ENCODE measurements at places on chromosomes 2 and 18.
A peak's percentile ranks its signal among the peaks of the same experiment; 100 is the strongest.

DNA sequence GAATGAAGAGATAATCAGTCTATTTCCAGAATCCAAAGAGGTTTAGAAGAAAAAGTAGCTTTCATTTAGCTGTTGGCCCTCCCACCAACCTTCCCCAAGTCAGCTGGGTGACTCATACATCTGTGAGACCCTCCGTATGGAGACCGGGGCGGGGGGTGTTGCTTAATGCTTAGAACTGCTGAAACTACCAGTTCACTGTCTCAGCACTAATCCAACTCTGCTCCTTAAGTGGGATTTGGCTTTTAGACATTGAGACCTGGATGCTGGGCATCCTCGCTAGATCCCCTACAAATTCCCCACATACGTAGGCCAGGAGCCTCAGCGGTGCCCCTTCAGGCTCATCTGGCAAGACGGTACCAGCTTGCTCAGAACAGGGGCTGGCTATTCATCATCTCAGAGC, at the start of gene SAG:
SAG (plus strand) TSS at position 252 of the 400 bp plus-strand sequence. CDS start 1,374 bp downstream, outside the sequence.
- DNase-seq = no peak

GRCh38 chr18:50573679-50574078, 13.8 kb downstream of the MAPK4 start:
- no peak for DNase-seq

- no peak for DNase-seq
Measured at GRCh38 chr2:172285010-172285621, 142.3 kb upstream of the ITGA6 start.

DNA sequence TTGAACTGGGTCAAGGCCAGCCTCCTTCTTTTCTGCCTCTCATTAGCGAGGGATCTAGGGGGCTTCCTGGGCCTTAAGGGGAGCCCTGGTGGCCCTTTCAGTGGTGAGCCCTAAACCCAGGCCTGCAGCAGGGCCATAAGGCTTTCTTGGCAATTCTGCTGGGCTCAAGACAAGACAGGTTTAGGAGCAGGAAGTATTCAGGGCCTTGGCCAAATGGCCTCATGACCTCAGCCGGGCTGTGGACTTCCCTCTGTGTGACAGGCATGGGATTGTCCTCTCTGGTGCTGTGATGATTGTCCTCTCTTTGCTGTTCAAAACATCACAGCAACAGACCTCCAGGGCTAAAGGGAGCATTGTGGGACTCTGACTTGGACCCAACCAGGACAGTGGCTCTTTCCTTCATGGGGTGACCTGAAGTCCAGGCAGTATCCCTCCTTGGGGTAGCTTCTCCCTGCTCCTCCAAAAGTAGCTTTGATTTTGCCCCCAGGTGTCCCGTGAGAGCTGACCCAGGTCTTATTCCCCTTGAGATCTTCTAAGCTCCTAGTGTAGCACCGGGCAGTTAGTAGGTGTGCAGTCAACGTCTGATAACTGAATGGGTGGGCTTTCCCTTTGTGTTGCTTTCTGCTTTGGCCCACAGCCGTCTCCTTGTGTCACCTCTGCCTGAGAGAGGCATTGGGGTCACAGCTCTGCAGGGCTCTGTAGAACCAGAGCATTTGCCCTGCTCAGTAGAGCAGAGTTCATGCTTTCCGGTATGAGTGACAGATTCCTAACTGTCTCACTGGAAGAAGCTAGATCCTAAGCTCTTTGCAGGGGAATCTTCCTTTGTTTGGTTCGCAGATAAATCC, 14.7 kb downstream of the FOSL2 start:
- DNase-seq = no peak

DNA sequence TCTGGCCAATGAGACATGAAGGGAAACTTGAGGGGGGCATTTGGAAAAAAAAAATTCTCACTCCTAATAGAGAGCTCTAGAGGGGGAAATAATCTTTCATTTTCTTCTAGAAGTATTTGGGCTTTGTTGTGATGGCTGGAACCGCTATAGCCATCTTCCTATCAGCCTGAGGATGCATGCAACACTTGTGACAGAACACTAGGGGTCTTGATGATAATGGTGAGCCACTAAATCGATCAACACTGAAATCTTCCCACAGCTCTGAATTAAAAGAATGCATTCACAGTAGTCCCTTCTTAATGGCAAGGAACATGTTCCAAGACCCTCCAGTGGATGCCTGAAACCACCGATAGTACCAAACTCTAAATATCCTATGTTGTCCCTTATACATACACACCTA, 325.3 kb downstream of the LNPK start:
- no peak for DNase-seq

DNA sequence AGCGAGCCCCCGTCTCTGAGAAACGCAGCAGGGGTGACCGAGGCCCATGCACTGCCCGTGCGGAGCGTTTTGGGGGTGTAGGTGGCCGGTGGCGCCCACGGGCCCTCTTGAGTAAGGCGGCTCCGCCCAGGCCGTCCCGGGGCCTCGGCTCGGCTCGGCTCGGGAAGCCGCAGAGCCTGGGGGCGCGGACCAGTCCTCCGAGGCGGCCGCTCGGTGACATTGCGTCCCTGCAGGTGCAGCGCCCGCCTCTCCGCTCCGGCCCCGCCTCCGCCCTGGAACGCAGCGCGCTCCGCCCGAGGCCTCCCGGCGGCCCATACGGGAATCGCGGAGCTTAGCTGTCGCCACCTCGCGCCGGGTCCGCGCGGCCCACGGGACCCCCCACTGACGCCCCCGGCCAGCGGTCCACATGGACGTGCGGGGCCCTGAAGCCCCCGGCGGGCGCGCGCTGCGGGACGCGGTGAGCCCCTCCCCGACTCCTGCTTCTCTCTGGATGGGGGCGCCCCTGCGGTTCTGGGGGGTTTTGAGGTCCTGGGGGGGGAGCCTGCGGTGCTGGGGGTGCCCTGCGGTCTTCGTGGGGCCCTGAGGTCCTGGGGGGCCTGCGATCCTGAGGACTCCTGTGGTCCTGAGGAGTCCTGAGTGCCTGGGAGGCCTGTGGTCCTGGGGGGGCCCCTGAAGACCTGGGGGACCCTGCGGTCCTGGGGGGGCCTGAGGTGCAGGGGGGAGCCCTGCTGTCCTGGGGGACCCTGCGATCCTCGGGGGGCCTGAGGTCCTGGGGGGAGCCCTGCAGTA, at the start of gene HSBP1L1:
HSBP1L1 (plus strand) TSS at position 314 of the 789 bp plus-strand sequence; CDS start at position 407, 93 bp downstream.
- peak; percentile 30 for DNase-seq

DNA sequence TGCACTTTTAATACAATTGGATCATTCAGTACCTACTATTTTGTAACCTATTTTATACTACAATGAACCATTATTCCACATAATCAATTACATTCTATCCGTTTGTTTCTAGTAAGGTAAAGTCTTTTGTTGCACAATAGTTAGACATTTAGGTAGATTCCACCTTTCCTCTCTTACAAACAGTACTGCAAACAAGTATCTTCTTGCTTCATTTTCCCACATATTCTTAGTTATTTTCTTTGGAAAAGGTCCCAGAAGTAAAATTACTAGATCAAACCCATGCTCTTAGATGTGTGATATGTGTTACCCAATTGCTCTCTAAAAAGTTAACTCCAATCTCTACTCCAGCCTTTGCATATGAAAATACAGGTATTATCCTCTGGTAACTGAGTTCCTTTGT, 49.6 kb downstream of the SPIRE1 start:
- DNase-seq = no peak

GRCh38 chr2:79219383-79219988, 59.9 kb upstream of the REG3A start:
- no peak for DNase-seq

GRCh38 chr2:12795851-12796250, 79.1 kb downstream of the TRIB2 start:
- no peak for DNase-seq

DNA sequence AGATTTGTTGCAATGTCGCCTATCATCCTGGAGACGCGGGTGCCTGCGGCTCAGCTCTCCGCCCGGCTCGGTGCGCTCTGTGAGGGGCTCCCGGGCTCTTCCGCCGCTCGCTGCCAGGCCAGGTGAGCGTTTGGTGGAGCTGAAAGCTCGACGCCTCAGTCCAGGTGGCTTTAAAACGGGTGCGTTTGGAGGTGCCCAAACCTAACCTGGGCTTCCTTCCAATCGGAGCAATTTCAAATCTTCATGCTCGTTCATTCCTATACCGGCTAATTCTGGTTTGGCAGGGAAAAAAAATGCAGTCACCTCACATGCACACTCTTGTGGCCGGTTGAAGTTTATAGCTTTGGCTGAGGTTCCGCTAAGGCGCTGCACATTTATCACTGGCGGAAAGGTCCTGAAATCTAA, at the start of gene SLC16A14:
SLC16A14 (minus strand) TSS at position 274 of the 405 bp plus-strand sequence. CDS start 9,572 bp downstream, outside the sequence.
- DNase-seq = no peak

- no peak for DNase-seq
Measured at GRCh38 chr2:162244541-162245031, 1.3 kb upstream of the FAP start.

- DNase-seq = no peak
Measured at GRCh38 chr2:64059270-64059669, 40.0 kb upstream of the VPS54 start.

- DNase-seq = no peak
Measured at GRCh38 chr18:75527848-75528685, 100.6 kb upstream of the SMIM21 start.

- DNase-seq = no peak
Measured at GRCh38 chr2:28128281-28128950, 237.9 kb downstream of the BABAM2 start.

- DNase-seq = no peak
Measured at GRCh38 chr2:111930409-111930808, 32.0 kb downstream of the MERTK start.

- no peak for DNase-seq
Measured at GRCh38 chr2:154452906-154453493, 245.5 kb upstream of the KCNJ3 start.

DNA sequence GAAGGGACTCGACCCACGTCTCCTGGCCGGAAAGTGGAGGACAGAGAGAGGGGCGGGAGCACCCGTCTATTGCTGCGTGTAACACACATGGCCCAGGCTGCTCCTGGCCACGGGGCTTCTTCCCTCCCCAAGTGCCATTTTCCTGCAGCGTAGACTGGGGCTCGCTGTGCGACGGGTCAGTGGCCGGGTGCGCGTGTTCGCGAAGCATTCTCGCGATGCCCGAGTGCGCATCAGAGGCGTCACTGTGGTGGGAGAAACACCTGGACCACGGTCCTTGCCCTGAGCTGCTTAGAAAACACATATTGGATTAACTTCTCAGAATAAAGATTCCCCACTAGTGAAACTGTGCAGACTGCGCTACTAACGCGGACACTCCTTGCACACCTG, 200.8 kb downstream of the EIPR1 start:
- no peak for DNase-seq

DNA sequence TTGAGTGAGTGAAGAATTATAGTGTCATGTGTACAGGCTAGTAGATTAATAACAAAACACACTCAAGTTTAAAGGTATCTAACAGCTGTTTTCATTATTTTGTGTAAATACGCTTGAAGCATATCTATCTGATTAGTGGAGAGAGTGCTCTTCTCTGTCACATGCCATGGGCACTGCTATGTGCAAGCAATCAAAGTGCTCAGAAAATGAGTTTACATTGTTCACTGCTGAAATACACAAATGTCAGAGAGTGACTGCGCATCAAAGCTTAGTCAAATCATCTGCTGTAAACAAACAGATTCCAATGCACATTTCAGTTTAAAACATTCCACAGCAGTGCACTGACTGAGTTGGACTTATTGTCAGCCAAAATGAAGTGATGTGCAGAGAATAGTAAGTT, 423.4 kb downstream of the ZEB2 start:
- no peak for DNase-seq

DNA sequence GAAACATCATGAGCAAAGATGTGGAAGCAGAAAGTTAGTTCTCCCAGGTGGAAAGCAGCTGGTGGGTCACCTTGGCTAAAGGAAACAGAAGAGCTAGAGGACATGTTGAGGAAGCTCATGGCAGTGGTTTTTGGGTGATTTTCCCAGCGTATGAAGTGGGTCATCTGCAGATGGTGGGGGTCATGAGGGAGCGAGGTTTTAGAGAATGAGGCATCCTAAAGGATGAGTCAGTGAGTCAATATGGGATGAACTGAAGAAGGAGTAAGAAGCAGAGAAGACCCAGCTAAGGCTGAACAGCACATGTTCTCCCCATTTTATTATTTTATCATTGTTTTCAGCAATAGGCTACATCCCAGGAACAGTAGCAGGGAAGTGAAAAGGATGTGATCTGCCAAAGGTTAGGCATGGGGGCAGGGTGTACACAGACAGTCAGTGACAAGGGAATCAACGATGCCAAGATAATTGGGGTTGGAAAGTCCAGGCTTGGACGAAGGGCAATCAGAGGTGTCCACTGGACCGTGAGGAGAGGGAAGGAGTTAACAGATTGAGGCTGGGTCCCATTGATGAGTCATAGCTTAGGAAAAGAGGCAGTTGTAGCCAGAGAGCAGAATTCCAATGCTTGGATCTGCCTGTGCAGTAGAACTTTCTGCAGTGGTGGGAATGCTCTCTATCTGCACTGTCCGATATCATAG, 289.3 kb upstream of the RAB12 start:
- DNase-seq = no peak

- DNase-seq = no peak
Measured at GRCh38 chr2:206388698-206389097, 54.6 kb upstream of the ADAM23 start.

DNA sequence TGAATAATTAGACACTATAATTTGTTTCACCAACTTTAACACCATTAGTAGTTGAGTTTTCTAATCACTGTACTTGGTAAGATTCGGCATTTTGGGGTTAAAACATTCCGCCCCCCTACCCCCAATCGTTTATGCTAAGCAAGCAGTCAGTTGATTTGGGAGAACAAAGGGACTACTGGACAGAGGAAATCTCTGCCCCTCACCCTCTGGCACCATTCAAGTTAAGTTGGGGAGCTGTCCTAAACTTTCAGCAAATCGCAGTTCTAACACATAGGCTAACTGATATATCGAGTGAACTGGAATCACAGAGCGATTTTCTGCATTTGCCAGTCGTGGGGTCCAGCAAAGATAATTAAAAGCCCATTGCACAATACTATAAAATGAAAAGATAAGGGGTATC, 5.6 kb downstream of the KLF7 start:
- no peak for DNase-seq

DNA sequence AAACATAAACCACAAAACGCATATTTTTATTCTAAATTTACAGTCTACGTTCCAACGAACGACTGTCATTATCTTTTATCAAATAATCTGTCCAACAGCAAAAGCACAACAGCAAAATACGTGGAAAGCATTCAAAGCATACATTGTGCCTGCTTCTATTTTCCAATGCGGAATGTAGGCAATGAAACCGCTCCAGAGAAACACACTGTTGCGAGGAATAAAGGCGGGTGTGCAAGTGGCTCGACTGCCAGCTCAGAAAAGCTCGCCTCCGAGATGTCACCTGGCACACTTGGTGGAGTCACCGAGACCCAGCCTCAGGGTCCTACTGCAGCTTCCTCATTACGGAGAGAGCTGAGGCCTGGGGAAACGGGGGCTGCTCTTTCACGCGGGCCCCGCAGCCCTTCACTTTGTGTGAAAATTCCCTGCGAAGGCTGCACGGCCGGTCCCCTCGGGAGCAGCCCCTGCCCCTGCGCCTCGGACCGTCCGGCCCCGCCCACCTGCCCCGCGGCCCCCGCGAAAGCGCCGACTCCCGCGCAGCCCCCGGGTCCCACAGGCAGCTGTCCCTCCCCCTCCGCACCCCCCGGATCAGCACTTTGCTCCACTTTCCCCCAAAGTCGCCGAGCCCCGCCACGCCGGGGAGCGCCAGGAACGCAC, 752 bp downstream of the MGAT4A start:
- peak; percentile 37 for DNase-seq

DNA sequence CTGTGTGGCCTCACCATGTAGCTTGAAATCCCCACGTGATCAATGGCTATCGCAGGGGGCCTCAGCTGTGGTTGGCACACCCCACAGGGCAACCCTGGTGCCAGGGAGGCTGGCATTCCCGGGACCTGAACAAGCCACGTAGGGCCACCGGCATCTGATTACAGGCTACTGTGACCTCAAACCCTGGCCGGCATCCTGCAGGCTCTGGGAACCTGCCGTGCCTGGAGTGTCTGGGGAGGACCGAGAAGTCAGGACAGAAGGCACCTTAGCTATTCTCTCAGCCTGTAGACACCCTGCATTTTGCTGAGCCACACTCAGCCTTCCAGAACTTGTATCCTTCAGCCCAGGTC, 213.0 kb downstream of the GLI2 start:
- no peak for DNase-seq
